ENCODE measurements at places on chromosomes 16 and 17. TPM values are rescaled to one million over a fixed set of nuclear protein-coding genes. Genes with fewer than 3 reads are reported as not detected.

DNA sequence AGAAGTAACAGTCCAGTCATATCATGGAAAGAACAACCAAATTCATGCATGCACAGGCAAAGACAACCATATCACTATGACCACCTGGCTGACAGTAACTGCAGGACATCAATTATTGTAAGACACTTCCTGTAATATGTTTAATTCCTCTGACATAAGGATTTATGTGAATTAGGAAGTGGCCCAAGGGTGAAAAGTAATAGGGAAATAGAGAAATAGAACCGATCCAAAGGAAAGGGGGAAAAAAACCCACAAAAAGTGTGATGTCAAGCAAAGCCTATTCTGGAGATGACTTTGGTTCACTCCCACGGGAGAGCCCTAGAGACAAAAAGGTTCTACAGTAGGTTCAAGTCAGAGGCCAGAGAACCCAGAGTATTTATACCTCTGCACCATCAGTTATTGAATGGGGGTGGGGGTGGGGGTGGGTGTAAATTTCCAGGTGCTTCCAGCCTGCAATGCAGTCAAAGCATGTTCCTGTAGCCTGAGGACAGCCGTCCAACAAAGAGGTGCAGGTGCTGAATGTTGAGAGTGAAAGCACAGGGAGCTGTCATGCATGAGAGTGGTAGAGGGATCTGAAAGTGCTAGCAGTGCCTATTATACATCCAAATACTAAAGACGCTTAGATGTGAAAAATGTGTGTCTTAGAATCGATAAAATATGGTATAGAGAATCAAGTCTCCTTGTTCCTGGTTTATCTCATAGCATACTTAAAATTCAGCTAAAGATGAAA, 95.6 kb upstream of the HLF start:
- DNase-seq = no peak

DNA sequence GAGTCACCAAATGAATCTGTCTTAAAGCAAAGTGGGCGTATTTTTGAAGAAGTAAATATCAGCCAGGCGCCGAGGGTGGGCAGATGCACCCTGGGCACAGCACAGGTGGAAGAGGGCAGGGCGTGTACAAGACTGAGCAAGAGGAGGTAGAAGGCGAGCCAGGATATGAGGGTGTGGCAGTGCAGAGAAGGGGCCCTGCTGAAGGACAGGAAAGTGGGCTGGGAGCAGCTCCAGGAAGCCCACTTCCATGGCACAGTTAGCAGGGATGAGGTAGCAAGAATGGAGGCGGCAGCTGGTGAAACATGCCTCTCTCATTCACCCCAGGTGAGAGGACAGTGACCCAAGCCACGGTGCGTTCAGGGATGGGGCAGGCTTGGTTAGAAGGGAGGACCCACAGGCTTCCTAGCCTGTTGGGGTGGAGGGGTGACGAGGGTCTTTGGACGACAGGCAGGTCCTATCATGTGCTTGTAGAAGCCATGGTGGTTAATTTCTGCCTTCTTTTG, 149.3 kb downstream of the CLEC16A start:
- DNase-seq = no peak

DNA sequence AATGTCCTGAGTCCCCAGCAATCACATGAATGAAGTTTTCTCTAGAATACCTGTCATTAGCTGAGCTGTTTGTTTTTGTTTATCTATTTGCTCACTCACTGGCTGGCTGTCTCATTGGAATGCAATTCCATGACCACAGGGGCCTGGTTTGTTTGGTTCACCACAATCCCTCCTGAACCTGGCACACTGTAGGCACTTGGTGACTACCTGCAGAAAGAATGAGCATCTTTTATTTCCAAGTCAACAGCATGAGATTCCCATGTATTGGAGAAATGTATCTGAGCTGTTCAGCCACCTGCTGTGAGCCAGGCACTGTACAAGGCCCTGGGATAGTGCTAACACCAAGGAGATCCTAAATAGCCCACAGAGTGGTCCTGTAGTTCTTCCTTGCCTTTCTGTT, 345.1 kb downstream of the XYLT1 start:
- no peak for DNase-seq

DNA sequence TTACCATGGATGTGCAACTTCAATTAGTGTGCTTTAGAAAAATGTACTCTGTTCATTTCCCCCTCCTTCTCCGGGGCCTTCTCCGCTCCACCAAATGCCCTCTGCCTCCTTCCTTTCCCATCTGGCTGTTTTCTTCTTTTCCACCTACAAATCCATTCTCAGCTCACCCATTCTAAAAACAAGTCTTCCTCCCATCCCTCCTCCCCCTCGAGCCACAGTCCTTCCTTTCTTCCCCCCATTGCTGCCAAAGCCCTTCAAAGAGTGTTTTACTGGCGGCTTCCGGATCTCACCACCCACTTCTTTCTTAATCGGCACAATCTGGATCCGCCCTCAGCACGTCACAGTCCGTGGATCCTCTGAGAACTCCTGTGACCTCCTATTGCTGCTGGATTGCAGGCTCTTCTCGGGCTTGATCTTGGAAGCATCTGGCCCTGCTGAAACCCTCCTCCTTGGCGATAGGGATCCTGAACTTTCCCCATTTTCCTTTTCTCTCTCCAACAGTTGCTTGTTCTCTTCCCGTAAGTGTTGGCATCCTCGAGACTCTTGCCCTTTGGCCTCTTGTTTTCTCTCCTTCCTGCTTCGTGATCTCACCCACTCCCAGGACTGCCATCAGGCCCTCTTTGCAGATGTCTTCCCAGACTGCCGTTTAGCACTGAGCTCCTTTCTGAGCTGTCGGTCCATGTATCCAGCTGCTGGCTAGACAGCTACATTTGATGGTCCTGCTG, 36.0 kb upstream of the FBXO47 start:
- no peak for DNase-seq

GRCh38 chr17:49760932-49761558, 2.9 kb downstream of the FAM117A start:
- no peak for DNase-seq

DNA sequence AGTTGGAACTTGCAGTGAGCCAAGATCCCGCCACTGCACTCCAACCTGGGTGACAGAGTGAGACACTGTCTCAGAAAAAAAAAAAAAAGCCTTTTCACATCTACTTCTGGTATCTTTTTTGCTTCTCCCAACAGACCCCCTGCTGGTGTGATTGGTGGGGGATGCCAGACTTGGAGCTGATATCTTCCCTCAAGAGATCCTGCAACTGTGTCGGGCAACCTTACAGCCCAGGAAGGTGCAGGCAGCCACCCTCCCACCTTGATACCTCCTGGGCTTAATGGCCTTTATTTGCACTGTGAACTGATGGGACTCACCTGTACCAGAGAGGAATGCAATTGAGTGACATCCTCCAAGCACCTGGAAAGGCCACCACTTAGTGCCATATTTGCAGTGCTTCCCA, 142.3 kb downstream of the RGS9 start:
- no peak for DNase-seq

DNA sequence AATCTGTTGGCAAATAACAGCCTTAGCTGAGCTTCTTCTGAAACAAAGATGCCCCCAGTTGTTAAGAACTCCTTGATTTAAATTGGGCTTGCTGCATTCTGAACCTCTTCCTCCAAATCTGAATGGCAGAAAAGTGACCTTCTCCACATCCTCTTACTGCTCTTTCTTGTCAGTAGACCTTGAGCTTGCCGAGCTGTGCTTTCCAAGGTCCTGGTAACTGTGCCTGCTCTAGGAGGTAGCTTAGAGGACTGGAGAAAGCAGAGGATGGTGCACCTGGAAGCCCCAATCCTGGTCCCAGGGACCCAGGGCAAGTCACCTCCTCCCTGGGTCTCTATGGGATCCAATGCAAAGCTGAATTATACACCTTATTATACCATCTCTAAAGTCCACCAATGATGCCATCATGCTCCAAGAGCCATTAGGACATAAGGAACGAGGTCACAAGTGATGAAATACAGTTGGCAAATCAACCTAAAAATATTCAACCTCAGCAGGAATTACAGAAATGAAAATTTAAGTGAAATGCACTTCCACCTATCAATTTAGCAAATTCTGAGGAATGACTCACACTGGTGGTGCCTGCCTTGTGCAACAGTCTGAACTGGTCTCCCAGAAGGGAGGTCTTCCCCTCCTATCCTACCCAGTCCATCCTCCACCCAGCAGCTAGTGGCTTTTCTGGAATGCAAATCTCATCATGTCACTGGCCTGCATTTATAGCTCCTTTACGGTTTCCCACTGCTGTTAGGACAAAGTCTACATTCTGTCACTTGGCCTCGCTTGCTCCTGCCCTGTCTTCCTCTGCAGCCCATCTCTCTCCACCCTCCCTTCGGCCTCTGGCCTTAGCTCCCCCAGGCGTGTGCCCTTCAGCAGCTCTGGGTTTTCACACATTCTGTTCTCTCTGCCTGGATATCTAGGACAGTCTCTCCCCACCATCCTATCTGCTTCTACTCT, 36.6 kb downstream of the TOM1L2 start:
- DNase-seq = peak; percentile 84

DNA sequence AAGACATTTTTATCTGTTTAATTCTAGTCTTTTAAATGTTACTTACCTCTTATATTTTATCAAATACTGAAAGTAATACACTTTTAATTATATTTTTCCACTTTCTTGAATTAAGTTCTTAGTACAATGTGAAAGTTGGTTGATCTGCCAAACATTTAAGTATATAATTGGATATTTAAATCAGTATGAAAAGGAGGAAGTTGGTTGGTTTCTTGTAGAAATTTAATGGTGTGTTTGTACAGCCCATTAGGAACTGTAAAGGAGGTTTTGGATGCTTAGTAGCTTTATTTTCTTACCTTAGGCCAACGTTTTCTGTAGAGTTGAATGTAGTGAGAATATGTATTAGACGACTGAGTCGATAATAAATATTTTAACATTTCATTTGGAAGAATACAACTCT, 5.4 kb downstream of the NFATC3 start:
- DNase-seq = no peak

GRCh38 chr16:10261077-10261476, 78.8 kb upstream of the GRIN2A start:
- DNase-seq = no peak

GRCh38 chr17:5513628-5514027, 27.3 kb downstream of the MIS12 start:
- no peak for DNase-seq

DNA sequence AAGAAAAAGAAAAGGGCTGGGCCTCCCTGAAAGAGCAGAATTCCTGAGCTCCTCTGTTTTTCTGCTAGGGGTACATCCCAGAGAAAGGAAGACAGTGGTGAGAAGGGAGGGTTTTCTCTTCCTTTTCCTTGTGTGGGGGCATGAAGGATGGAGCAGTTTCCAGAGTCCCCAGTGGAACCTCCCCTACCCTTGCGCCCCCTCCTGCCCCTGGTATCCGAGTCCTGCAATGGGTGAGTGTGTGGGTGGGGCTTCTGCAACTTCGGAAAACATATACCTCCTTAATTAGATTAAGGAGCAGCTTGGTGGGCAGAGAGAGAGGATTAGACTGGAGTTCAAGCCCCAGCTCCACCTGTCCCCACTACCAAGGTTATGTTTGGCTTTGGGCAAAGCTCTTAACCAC, 5.4 kb upstream of the GIP start:
- no peak for DNase-seq

DNA sequence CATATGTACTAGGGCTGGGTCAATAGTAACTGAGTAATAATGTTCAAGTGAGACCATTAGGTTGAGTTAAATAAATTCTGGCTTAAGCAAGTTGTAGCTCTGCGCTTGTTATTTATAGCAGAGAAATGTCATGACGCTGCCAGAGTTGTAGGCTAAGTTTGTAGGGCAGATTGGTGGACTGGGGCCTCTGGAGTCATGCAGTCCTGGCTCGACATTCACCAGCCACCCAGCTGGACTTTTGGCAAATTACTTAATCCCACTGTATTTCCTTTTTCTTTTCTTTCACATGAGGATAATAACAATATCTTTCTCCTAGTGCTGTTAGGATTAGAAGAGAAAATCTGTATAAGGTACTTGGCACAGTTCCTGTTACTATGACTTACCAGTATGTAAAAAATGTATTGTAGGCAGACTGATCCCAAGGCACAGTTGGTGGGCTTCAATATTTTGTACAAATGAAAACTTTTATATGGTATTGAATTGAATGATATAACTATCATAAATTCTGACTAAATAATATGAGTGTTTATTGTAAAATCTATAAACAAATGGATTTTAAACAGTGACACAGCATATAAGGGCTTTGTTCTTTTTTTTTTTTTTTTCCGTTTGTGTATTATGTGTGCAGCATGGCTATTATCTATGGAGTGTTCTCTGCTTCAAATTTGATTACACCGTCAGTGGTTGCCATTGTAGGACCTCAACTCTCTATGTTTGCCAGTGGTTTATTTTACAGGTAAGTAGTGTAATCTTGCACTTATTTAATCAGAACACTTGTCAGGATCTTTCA, 2.6 kb downstream of the MFSD11 start:
- no peak for DNase-seq

DNA sequence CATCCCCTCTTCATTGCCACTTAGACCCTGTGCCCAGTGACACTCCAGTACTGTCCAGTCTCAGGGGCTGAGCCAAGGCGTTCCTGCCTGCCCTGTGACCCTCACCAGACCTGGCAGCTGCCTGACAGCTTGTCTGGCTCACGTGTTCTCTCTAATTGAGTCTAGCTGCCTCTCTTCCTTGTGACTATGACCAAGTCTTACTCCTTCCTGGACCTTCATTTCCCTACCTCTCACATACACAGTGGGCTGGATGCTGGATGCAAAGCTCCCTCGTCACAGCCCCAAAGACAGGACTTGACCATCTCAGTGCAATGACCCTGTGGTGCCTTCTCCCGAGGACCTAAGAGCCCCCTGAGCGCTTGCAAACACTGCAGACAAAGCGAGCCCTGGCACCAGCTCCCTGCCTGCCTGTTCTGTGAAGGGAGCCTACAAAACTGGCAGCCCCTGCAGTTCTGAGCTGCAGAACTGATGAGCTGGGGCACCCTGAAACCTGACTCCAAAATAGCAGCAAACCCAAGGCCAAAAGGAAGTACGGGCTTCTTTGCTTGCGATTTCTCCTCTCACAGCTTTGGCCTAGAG, 1.7 kb downstream of the DEXI start:
- DNase-seq = no peak

GRCh38 chr17:66150708-66151107, 41.2 kb downstream of the CEP112 start:
- DNase-seq = no peak

- peak; percentile 72 for DNase-seq
These were observed 84.3 kb downstream of the KSR1 start for GRCh38 chr17:27540318-27541101.

GRCh38 chr16:27432558-27432957, 30.6 kb downstream of the IL21R start:
- peak; percentile 57 for DNase-seq

Gene TEKT1
- not detected for total RNA-seq

Gene CBLN1
- not detected for total RNA-seq

Gene BLMH
- total RNA-seq = 53.8 TPM

Gene ZNF174
- total RNA-seq = 15.1 TPM

Data from HT1080 (cell line).